ENCODE measurements at places on chromosomes 16 and 17.

DNA sequence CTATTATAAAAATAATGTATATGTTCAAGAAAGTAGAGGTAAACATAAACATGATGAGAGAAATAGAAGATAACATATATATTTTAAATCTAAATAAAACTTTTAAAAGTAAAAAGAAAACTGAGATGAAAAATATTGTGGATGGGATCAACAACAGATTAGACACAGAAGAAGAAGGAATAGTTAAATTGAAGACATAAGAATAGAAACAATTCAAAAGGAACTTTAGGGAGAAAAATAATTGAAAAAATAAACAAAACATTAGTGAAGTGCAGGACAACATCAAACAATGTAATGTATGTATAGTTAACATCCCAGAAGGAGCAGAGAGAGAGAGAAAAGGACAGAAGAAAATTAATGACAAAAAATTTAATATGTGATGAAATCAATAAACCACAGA is 228.1 kb upstream of the TNRC6C start:
- DNase-seq, result no peak

DNA sequence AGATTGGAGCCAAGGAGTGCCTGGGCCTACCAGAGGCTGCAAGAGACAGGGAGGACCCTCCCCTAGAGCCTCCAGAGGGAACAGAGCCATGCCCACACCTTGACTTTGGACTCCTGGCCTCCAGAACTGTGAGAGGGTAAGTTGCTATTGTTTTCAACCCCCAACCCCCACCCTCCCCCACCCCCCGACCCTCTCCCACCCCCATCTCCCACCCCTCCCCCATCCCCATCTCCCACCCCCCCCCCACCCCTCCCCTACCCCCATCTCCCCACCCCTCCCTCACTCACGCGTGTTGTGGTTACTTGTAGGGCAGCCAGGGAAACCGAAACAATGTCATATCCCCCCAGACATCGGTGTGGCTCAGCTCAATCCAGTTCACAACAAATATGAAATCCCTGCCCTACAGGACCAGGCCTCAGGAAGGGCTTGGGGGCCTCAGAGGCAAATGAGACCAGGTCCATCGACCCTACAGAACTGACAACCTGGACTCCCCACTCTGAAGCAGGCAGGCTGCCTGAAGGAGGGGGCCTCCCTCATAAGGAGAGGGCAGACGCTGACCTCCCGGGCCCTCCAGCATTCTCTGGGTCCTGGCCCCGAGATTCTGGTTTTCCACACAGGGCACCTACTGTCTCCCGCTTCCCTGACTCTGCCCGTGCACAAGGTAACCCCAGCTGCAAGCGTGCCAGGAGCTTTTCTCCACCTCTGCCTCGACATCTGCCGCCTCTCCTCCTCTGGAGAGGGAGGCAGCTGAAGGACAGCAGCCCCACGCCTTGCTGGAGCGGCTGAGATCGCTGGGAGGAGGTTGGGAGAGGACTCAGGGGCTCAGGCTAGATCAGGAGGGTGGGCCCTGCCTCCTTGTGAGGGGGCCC is 3.0 kb upstream of the ZCCHC14 start:
- no peak for DNase-seq

GRCh38 chr16:57265850-57266530 is 18.5 kb downstream of the PLLP start:
- peak; percentile 55 for DNase-seq

DNA sequence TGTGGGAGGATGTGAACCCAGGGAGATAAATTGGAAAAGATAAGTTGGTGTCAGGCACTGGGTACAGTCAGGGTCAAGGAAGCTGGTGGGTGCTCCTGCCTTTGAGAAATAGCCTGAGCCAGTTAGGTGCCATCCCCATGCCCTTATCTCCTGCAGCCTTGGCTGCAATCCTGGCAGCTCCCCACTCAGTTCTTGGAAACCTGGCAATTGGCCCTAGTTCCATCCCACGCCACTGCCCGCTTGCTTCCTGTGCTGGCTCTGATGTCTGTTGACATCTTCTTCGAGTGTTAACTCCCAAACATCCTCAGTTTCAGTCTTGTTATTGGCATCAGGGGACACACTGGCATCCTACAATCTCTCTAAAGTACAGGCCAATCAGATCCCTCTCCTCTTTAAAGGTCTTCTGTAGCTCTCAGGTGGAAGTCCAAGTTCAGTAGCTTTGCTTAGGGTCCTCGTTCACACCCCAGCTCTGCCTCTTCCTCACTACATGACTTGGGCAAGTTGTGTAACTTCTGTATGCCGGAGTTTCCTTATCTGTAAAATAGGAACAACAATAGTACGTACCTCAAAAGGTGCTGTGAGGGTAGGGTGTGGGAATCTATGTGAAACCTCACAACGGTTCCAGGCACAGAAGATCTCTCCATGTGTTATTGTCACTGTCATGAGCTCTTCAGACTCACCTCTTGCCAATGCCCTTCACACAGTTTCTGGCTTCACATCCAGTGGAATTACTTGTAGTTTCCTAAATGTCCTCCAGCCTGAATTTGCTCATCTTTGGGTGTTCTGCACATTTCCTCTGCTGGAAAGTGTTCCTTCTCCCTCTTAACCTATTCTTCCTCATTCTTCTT is 13.5 kb upstream of the PRKAR1A start:
- DNase-seq, result no peak

DNA sequence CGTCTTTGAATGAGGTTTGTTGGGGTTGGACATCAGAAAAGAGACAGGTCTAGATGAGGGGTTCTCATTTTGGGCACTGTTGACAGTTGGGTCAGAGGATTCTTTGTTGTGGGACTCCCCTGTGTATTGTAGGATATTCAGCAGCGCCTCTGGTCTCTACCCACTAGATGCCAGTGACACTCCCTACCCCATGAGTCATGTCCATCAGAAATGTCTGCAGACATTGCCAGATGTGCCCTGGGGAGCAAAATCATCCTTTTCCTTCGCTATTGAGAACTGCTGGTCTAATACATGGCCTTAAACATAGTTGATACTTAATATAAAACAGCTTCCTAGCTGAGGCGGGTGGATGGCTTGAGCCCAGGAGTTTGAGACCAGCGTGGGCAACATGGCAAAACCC is 3.1 kb downstream of the ABAT start:
- DNase-seq, result no peak

DNA sequence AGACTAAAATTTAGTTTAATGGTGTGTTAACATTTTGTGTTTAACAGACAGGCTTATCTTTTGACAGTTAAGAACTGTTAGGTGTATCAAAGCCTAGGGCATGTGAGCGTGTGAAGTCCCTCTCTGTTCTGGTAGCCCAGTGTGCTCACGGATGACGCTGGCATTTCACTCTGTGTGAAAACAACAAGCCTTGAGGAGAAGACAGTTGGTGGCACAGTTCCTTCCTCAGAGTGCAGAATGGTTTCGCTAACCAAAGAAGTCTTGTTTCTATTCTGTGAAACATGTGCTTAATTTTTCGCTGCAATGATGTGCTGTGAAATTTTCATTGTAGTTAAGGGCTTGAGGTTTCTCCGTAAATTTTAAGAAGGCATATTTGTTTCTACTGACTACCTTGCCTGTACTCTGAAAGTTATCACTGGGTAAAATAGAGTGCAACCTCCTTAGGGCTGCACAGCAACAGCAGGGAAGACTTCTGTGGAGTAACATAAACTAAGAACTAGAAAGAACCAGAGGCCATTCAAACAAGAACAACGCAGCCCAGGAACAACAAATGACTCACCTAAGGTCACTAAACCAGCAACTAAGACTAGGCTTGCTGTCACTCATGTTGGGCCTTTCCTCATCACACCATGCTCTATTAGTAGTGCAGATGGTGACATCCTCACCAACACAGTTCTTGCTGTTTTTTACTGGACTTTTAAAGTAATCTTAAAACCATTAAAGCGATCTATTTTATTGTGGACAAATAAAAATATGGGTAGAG is 33.4 kb downstream of the BRD7 start:
- no peak for DNase-seq

- no peak for DNase-seq
These were observed 9.0 kb downstream of the KCTD13 start for GRCh38 chr16:29916979-29917378.

DNA sequence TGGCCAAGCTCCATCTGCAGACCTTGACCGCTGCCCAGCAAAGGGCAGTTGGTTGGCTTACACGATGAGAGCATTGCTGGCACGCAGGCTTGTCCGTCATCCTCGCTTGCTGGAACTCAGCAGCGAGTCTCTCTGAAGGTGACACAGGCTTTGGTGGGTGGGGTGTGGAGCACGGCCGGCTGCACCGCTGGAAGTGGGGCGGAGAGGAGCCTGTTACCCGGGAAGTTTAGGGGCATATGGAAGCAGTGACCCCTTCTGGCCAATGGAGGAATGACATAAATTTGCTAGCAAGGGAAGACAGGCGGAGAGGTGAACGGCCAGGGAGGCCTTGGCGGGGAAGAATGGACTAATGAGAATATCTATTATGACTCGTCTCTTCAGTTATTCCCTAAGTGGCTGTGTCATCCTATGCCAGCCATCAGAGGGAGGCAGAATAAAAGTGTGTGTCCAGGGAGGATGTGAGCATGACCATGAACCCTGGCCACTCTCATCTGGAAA is 65.9 kb upstream of the SDK2 start:
- DNase-seq, result peak; percentile 51

GRCh38 chr17:17666111-17666714 is 15.0 kb upstream of the RAI1 start:
- no peak for DNase-seq

DNA sequence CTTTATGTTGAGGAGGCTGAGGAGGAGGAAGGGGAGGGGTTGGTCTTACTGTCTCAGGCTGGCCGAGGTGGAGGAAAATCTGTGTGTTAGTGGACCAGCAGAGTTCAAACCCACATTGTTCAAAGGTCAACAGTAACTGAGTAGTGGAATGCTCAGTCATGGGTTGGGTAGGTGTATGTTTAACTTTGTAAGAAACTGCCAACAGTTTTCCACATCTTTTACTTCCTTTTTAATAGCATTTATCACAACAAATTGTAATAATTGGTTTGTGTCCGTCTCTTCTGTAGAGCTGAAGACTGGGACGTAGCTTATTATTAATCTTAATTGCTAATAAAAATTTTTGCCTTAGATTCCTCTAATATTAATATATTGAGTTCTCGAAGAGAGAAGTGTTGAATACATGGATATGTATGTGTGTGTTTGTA is 5.3 kb downstream of the ATP6V0A1 start:
- DNase-seq, result no peak

DNA sequence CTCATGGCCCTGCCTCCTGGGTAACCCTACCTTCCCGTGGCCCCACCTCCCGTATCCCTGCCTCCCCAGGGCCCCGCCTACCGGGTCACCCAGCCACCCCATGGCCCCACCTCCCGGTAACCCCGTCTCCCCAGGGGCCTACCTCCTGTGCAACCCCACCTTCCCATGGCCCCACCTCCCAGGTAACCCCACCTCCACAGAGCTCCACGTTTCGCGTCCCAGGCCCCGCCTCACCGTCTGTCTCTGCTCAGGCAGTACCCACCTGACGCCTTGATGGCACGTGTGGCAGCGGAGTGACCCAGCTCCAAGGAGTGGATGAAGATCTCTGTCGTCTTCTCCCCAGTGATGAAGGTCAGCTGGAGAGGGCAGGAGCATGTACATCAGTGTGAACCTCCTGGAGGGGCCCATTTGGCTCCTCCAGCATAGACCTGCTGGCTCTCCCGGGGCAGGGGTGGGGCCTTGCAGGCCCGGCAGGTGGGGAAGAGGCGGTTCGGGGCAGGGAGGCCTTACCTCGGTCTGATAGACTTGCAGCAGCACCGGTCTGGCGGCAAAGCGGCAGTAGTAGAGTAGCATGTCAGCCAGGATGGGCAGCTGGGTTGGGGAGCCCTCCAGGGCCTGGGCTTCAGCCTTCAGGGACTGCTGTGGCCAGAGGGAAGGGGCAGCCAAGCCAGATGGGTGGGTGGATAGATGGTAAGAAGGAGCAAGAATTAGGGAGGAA is 18.7 kb upstream of the PIK3R6 start:
- no peak for DNase-seq

DNA sequence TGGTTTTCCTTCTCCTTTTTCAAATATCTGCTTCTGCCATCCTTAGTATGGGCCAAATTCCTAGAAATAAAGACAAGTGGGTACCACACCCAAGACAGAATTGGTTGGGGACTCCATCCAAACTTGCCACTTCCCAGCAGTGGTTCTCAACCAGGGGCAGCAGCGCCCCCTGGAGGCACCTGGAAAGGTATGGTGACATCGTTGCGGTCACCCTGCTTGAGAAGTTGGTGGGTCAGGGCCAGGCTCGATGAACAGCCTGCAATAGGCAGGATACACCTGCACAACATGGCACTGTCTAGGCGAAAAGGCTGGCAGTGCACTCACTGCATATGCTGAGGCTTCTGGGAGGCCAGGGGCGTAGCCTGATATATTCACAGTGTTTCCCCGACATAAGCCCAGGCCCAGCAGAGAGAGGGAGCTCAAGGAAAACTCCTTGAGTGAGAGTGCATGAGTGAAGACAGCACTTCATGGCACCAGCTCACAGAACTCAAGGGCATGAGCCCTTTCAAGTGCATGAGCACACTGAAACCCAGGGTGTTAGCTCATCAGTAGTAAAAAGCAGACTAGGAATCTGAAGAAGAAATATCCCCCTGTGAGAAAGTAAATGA is 57.7 kb downstream of the CMC2 start:
- DNase-seq, result no peak

DNA sequence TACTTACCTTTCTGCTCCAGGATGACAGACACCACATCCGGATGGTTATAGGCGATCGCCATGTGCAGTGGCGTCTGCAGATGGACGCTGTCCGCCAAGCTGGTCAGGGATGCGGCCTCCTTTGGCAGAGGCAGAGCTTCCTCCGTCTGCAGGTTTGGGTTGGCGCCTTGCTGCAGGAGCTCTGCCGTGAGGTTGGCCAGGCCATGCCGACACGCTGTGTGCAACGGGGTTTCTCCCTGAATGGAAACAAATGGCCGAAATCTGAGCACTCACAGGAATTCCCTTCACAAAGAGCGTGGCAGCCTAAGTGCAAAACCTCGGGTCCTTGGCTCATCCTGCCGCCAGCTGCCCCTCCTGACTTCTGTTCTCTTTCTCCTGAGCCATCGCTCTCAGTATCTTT is 41.8 kb downstream of the CYB5D2 start:
- DNase-seq, result no peak

- no peak for DNase-seq
These were observed 55.9 kb downstream of the FOXL1 start for GRCh38 chr16:86634292-86634691.

- DNase-seq, result no peak
These were observed 32.2 kb downstream of the SLC12A3 start for GRCh38 chr16:56897026-56897799.

GRCh38 chr17:19830061-19830460 is 37.7 kb downstream of the ULK2 start:
- no peak for DNase-seq

DNA sequence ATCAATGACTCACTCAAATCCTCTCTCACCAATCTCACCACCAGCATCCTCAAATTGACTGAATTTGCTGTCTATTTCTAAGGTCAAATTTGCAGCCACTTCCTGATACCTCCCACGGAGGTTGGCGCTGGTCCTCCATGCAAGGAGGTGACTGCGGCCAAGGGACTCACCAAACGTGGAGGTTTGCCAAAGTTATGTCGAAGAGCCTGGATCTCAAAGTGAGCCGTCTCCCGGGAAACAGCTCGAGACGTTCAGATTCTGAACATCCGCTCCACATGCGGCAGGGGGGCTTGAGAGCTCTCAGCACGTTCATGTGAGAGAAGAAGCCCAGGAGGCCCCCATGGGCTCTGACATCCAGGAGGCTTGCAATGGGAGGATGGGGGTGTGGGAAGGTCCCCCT is 22.6 kb downstream of the LGALS3BP start:
- DNase-seq, result no peak
